ENCODE measurements at places on chromosomes 2 and 18.

DNA sequence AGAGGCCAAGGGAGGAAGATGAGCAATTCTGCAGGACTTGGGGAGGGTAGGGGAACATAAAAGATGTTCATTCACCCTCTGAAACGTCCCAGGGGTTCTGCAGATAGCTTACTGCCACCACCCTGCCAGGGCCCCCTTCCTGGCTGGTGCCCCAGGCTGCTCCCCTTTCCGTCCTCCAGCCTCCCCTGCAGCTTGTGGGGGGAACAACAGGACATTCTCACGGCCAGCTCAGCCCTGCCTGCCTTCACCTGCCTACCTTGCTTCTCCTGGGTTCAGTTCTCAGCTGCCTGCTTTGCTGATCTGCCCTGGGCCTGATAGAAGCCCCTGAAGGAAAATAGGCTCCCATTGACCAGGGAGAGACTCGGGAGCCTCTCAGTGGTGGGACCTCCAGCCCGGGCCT lies 251.1 kb downstream of the CELF4 start:
- no peak for DNase-seq

GRCh38 chr2:180376066-180376465 lies 369.0 kb upstream of the CWC22 start:
- DNase-seq = no peak

DNA sequence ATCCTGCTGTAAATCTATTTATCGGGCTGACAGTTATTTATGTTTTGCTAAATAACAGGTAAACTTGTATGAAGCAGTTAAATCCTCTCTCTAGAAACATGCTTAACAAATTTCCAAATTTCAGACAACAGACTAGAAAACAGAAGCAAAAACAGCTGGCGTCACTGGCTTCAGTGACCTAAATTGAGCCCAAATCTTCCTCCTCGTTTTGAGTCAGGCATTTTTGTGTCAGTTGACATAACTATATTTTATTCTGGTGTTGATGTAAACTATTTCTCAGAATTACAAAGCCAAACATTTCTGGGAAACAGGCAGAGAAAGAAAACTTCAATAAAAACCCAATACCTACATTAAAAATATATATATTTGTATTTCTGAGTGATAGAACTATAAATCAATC lies 21.7 kb downstream of the RBMS1 start:
- DNase-seq = no peak

DNA sequence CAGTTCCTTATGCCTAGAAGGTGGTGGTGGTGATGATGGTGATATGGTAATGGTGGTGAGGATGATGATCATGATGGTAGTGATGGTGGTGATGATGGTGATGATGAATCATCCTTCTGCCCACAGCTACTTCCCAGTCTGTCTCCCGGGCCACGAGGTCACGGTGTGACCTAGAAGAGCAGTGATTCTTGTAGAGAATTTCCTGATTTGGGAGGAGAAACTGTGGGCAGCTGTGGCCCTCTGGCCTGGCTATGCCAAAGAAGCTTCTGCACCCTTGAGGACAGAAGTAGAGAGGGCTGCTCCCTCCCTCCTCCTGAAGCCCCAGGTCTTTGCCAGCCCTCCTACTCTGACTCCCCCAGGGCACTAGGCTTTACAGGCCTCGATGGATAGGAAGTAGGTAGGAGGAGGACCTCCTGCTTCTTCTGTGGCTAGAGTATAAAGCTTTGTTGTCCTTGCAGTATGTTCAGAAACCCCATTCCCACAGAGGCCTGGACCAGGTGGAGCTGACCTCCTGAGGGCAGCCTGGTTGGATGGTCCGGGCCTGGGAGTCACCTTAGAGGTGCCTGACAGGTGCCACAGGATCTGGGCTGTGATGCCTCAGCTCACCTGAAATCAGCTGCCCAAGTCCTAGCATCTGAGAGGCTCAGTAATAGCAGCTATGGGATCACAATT lies 57.9 kb upstream of the EPAS1 start:
- no peak for DNase-seq

GRCh38 chr2:1969701-1970015 lies 225.3 kb upstream of the PXDN start:
- DNase-seq = no peak

- no peak for DNase-seq
Observed at GRCh38 chr2:21650569-21650968, 526.8 kb downstream of the TDRD15 start.

- no peak for DNase-seq
Observed at GRCh38 chr2:37969731-37970130, 44.6 kb downstream of the RMDN2 start.

GRCh38 chr2:119433636-119434327 lies 2.1 kb downstream of the TMEM37 start:
- DNase-seq = no peak

- no peak for DNase-seq
Observed at GRCh38 chr18:2882201-2882600, 35.4 kb downstream of the EMILIN2 start.

- DNase-seq = no peak
Observed at GRCh38 chr2:27796791-27797765, 25.6 kb downstream of the MRPL33 start.

GRCh38 chr2:136135921-136136906 lies 18.3 kb upstream of the CXCR4 start:
- peak; percentile 83 for DNase-seq

DNA sequence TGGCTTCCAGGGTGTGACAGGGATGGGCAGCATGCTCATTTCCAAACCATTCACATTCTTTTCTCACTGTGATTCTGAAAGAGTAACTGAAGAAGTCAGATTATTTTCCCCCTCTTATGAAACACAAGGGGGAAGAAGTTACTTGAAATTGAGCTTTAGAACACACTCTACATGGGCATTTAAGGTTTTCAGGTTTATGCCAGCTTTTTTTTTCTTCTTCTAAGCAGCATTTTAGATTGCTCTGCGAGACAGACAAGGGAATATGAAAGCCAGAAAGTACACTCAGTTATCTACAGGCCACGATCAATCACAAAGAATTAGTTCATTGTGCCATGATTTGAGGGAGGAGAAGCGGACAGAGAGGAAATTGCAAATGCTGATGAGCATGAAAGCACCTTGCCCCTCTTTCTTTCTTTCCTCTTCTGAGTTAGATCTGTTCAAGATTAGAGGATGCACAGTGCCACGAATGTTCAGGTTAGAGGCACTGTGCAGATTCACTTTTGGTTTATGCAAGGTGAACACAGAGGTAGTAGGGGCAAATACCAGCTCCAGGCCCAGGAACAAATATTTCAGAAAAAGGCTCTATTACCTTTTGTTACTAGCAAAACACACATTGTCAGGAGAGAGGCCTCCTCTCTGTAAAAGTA lies 49.2 kb downstream of the CXCR4 start:
- no peak for DNase-seq

GRCh38 chr2:53475766-53476165 lies 291.8 kb upstream of the CHAC2 start:
- DNase-seq = no peak

DNA sequence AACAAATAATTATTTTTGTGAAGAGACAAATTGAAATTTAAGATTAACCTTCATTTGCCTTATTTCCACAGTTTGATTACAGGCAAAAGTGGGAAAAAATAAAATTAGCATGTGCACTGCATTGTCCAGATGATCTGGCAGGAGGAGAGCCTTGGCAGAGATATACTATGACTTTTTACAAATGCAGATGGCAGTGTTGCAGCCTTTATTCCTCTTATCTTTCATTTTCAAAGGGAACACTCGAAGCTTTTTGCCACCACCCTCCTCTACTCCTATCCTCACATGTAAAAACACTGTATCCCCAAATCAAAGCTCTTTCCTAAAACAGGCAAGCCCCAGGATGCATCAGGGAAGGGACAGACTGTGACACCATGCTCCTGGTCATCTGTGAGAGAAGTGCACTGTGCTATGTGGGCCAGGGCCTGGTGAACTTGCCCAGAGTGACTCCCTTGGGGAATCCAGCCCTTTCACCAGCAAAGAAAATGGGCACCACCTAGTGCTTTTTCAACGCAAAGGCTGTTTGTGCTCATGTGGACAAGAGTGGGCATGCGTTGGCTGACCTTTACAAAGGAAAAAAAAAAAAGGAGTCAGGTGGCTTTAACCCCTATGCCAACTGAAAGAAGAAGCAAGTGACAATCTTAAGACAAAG lies 74.7 kb upstream of the ETAA1 start:
- no peak for DNase-seq

DNA sequence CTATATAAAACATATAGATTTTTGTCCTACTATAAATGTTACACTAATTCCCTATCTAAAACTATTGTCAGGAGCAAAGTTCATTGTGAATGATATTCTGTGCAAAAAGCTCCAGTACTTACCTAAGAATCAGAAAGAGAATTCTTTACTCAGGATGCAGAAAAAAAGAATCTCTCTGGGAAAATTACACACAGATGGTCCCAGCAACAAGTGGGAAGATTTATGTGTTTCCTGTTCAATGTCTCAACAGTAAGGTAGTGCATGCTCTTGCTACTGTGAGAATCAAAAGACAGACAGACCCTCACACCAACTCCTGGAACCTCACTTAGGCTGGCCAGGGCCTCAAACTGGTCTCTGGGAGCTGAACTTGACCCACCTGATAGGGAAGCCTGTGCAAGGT lies 11.2 kb upstream of the NAPG start:
- no peak for DNase-seq

DNA sequence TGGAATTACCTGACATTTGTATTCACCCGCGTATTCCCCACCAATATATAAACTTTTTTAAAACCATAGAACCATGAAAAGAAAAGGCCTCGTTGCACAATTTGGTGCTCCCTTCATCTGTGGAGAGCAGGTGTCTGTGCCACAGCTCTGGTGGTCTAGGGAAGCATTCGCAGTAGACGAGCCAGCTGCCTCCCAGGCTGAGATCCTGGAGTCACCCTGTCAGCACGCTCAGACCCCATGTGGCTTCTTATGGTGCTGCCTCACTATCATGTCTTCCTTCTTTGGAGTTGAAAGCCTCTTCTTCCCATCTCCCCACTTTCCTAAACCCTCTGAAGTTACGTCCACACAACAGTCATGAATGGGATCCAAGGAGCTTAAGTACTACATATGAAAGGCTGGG lies 38.4 kb upstream of the ACKR3 start:
- DNase-seq = no peak

- no peak for DNase-seq
Observed at GRCh38 chr18:40250236-40250635, 1704.8 kb upstream of the PIK3C3 start.

DNA sequence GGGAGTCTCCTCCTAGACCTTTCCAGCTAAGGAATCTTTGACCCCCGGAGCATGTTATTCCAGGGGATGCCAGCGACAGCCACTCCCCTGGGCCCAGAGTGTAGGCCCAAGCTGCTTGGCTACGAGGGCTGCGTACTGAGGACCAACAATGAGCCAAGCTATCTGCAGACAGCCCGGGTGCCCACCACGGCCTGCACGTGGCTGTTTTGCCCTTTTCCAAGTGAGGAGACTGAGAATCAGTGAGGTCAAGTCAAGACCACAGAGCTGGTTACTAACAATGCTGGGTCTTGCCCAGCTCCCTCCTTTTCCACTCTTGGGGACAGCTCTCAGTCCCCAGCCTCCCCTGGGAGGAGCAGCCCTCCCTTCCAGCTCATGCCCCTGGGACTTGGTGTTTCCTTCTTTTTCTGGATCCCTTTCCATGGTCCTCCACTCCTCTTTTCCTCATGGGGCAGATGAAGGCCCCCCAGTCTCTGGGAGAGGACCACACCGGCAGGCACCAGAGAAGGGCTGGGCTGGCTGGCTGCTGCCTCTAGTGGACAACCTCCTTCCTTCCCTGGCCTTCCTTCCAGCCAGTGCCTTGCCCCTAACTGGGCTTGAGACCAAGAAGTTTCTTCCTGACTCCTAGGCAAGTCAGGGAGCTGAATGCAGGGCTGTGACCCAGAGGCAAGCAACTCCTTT lies 550 bp upstream of the MALL start:
- no peak for DNase-seq

DNA sequence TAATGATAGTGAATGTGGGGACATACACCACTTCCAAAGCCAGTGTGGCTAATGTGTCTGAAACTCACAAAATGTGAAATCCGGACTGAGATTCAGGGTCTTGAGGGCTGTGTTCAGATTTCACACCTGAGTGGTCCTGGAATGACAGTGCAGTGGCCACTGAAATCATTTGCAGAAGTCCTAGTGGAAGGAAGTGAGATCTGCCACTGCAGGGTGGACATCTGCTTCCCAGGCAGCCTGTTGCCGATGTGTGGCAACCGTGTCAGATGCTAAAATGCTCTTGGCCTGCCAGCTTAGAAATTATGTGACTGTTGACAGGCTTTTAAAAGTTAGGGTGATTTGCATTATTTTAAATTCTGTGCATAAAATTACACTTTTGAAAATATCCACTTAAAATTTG lies 77.8 kb upstream of the TMEM200C start:
- DNase-seq = no peak

GRCh38 chr2:143205106-143205764 lies 76.0 kb downstream of the ARHGAP15 start:
- no peak for DNase-seq

- DNase-seq = no peak
Observed at GRCh38 chr2:234763002-234763873, 188.6 kb upstream of the SH3BP4 start.

DNA sequence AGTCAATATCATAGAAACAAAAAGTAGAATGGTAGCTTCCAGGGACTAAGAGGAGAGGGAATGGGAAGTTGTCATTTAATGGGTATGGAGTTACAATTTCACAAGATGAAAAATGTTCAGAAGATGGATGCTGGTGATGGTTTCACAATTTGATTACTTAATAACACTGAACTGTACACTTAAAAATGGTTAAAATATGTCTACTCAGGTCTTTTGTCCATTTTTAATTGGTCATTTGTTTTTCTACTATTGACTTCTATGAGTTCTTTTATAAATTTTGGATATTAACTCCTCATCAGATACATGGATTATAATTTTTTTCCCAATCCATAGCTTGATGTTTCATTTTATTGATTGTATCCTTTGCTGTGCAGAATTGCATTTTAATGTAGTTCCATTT lies 275.5 kb downstream of the AKAIN1 start:
- DNase-seq = no peak

- no peak for DNase-seq
Observed at GRCh38 chr2:16128746-16129610, 188.6 kb downstream of the MYCN start.

GRCh38 chr2:109423556-109424359 lies 190.0 kb downstream of the SEPTIN10 start:
- DNase-seq = no peak
